ENCODE measurements at places on chromosomes 6 and 20.
A peak's percentile ranks its signal among the peaks of the same experiment; 100 is the strongest.

DNA sequence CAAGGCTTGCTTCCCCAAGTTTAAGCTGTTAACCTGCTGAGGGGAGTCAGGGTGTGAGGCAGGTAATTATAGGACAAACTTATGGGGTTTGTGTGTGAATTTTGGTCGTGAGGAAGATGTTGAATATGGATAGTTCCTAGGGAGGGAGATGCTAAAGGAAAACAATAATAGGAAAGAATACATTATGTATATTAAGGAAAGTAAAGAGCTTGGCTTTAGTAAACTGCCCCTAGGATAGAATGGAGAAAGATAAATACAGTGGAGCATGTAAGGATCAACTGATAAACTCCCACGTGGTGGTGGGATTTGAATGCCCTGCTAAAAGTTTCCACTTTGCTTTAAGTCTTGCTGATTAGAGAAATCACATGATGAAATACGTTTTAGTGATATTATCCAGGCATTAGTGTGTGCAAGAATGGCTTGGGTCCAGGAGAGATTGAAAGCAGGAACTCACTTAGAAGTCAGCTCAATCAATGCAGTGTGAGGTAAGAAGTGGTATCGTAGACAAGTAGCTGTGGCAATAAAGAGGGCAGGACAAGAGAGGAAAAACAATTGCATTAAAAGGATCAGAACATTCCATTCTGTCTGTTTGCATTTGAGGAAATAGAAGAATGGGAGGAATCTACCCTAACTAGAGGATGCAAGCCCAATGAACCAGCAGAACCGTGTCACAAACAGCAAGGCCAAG, 52.5 kb downstream of the RPS12 start:
- no peak for DNase-seq

- peak; percentile 48 for DNase-seq
Measured at GRCh38 chr6:15073344-15073789, 172.5 kb upstream of the JARID2 start.

DNA sequence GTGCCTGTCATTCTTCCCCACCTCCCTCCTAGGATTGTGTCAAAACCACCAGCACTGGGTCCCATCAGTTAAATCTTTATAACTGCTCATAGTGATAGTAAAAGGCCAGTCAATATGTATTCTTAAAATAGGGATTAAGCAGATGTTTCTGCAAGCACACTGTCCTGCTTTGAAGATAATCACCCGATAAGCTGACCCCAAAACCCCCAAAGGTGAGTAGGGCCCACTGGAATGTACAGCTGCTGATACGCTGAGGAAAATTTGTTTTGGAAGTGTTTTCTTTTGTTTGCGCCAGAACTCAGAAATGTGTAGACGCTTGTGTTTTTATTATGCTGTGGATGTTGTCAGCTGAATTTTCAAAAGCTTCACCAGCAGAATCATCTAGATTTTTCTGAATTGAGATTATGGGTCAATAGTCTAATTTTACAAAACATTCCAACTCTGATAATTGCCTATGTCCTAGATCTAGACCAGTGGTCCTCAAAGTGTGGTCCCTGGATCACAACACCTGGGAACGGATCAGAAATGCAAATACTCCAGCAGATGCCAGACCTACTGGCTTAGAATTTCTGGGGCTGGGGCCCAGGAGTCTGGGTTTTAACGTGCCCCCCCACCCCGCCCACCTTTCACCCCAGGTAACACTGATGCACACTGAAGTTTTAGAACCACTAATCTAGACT, 11.4 kb downstream of the BFSP1 start:
- DNase-seq: no peak

DNA sequence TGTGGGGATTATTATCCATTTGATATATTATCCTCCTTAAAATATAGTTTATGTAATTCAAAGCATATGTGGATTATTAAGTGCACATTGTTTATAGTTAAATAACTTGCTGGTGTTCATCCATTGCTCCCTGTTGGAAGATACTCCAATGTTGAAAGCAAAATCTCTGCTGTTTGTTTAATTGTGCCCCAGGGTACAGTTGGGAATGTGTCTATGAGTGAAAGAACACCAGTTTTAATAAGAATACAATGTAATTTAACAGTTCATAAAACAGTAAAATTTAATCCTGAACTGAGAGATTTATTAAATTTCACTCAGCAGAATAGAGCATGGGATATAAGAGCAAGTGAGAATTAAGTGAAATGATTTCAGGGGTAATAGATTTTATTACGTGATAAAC, 364.9 kb downstream of the GRIK2 start:
- no peak for DNase-seq

DNA sequence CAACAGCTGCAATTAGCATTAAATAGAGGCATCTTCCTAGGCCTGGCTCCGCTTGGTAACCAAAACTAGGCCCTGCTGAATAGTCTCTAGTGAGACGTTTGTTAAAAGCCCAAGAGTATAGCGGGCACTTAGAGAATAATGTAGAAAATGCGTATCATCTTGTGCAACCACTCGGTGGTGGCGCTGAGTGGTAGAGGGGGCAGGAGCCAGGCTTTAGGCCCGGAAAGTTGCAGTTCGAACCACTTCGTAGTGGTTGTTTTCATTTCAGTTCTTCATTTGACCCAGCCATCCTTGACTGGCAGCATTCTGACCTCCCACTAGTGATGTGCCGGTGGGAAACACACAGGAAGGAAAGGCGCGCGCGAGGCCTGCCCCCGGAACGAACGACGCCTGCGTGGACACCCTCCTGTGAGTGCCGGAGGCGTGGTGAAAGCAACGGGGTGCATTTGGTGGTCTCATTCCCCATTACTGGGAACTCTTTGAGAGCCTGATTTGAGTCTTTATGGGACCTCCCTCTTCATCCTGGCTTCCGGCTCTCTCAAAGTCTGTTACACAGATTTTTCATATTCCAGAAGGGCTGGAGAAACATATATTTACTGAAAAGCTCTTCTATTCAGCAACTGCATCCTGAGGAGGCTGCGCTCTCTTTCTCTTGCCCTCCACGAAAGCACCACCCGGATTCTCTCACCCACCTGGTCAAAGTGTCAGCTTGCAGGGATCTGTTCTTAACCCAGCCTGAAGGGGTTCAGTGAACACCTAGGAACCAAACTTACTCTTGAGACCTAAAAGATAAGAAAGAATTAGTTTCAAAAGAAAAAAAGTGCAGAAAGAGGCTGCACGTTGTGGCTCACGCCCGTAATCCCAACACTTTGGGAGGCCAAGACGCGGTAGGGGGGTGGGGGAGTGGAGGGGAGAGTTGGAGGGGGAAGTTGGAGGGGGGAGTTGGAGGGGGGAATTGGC, 18.2 kb downstream of the GPX5 start:
- DNase-seq: peak; percentile 57

DNA sequence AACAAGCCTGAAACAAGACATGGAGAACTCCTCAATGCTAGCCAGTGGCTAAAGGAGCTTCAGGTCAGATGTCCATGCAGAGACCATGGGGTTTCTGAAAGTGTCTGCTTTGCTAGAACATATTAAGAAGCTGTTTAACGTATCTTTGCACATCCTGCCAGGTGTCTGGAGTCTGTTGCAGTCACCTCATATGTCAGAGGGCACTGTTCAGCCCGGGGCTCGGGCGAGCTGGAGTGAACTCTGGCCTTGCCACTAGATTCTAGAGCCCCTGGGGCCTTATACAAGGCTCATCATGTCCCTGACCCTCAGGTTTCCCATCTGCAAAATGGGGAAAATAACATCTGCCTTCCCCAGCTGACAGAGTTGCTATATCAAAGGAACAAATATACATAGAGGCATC, 59.0 kb downstream of the PRDM1 start:
- no peak for DNase-seq

DNA sequence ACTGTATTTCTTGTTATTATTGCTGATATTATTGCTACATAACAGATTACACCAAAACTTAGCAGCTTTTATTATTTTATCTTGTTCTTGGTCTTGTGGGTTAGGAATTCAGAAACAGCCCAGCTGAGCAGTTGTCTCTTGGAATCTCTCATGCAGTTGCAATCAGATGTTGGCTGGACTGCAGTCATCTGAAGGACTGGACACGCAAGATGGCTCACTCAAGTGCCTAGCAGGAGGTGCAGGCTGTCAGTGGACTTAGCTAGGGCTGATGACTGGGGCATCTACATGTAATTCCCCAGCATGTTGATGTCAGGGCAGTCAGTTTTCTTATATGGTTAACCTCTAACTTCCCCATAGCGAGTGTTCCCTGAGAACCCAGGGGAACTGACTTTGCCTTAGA, 128.6 kb upstream of the PLCB4 start:
- DNase-seq: no peak

DNA sequence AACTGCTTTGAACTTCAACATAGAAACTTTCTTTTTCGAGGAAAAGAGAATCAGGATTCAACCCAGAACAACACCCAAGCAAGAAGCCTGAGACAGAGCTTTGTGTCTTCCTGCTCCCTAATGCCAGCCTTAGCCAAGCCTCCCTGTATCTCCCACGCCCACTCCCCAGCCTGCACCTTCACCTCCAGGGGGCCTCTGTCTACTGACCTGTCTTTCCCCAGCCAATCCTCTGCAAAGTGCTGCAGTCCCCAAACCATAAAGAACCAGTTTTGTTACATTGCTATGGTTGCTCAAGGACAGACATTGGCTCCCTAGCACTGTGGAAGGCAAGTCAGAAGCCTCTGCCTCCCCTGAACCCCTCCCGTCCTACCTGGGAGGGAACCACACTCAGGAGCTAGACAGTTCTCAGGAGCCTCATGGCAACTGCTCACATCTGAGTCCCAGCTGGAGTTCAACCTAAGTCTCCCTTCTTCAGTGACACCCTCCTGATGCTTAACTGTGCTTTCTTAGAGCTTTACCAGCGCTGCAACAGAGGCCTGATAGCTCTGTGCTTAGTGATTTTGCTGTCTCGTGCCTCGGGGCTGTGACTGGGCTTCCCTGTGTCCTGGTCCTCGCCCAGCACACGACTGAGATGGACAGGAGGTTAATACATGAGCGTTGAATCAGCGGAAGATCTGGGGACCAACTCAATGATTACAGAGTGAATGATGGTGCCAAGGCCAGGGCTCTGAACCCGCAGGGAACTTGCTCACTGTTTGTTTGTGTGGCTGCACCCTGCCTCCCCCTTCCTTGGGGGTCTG, 101.5 kb upstream of the DUSP22 start:
- no peak for DNase-seq

GRCh38 chr20:44909872-44910689, at the start of gene PABPC1L:
Gene PABPC1L, plus strand, starts transcription at chr20:44910060. Its CDS starts 84 bp downstream, at chr20:44910144.
- DNase-seq: peak; percentile 61

DNA sequence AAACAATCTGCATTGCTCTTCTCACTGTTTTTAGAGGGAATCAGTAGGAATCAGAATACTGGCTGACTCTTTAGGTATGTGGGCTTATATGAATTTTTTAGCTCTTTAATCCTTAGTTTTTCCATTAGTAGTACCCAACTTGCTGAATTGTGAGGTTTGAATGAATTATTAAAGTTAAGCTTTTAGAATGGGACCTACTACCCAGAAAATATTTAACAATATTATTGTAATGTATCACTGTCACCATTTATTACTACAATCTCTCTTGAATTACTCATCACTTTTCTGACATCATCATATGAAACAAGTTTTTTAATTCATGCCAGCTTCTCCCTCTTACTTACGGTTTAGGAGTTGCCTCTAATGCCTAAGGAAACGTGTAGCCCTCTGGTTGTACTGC, 212.7 kb downstream of the BCKDHB start:
- DNase-seq: no peak

DNA sequence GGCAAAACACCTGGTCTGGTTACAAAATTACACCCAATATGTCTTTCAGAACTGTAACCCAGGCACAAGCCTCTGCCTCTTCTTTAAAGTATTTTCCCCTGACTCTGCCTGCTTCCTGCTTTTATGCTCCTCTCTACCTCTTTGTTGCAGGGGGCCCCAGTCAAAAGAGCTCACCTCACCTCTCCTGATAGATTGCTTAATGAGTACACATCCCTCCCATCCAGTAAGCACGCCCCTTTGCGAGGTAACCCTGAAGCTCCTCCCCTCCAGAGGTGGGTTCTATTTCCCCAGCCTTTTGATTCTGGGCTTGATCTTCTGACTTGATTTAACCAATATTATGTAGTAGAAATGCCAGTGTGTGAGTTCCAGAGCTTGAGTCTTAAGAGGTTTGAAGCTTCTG, 56.6 kb upstream of the EYA2 start:
- DNase-seq: no peak

GRCh38 chr6:125987026-125987617, 782 bp downstream of the TRMT11 start:
- DNase-seq: no peak

GRCh38 chr20:52219441-52219840, 27.9 kb upstream of the ZFP64 start:
- no peak for DNase-seq

DNA sequence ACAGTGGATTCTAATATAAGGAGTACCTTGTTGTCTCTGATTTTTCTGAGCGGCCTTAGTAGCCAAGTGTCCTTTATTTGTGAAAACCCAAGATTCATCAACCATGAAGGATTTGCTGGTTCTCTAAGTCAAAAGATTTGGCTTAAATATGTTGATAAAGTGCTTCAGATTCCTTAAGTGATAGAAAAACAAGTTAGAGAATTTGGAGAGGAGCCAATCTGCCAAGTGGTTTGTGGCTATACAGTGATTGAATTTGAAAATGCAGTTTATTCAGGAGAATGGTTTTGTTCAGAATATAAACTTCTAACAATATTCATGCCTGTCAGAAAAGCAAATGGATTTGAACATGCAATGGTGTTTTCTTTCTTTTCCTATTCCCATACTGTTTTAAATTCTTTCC, 54.8 kb downstream of the CAP2 start:
- DNase-seq: no peak

DNA sequence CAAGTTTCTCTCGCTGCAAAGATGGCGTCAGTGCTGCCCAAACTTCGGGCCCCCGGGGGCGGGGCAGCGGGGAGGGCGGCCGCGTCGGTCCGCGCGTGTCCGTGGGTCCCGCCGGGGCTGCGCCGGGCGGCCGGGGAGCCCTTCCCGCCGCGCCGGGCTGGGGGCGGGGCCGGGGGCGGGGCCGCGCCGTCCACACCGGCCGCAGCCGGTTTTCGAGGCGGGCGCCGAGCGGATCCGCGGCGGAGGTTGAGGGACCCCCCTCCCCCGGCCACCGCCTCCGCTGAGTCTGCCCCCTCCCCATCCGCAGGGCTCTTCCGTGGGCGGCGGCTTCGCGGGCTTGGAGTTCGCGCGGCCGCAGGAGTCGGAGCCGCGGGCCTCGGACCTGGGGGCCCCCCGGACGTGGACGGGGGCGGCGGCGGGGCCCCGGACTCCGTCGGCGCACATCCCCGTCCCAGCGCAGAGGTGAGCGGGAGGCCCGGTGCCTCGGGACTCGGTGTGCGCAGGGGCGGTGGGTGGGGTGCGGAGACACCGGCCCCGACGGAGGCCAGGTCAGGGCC, 572 bp downstream of the SLC2A4RG start:
- DNase-seq: peak; percentile 73

GRCh38 chr20:36974660-36975059, 23.2 kb upstream of the SAMHD1 start:
- no peak for DNase-seq

GRCh38 chr6:65545920-65546319, 161.1 kb downstream of the EYS start:
- no peak for DNase-seq

- DNase-seq: no peak
Measured at GRCh38 chr6:108684771-108685329, 124.1 kb downstream of the FOXO3 start.

GRCh38 chr6:31776485-31776988, 591 bp downstream of the VWA7 start:
- no peak for DNase-seq
